ENCODE measurements at places on chromosomes 2 and 18. TPM values are rescaled to one million over a fixed set of nuclear protein-coding genes. Genes with fewer than 3 reads are reported as not detected.

DNA sequence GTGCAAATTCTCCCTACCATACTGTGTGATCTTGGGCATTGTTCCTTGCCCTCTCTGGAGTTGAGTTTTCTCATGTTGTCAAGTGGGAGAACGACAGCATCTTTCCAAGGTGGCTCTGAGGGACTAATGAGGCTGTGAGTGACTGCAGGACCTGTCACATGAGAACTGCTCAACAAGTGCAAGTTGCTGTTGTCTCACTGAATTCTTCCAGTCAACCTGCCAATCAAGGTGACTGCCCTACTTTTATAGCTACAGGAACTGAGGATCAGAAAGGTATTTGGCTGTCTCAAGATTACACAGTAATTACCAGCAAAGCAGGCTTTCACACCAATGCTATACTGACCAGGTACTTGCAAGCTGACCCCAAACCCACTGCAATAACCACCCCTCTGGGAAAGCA lies 137.6 kb downstream of the MTCL1 start:
- no peak for DNase-seq

DNA sequence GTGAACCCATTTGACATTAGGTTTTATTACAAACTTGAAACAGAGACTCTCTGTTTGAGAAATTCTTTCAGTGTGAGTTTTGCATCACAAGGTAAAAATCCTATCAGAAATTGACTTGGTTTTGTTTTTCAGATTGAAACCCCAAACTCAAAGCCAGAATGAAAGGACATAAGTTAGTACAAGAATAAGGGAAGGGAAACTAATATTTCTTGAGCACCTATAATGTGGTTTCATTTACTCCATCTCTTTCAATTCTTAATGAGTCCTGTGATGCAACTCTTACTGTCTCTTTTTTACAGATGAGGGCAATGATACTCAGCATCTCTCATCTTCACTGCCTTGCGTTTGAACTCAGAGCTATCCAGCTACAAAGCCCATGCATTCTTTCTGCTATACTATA lies 210.0 kb upstream of the SIX3 start:
- no peak for DNase-seq

Gene ANKRD29
- total RNA-seq, result 4.2 TPM

DNA sequence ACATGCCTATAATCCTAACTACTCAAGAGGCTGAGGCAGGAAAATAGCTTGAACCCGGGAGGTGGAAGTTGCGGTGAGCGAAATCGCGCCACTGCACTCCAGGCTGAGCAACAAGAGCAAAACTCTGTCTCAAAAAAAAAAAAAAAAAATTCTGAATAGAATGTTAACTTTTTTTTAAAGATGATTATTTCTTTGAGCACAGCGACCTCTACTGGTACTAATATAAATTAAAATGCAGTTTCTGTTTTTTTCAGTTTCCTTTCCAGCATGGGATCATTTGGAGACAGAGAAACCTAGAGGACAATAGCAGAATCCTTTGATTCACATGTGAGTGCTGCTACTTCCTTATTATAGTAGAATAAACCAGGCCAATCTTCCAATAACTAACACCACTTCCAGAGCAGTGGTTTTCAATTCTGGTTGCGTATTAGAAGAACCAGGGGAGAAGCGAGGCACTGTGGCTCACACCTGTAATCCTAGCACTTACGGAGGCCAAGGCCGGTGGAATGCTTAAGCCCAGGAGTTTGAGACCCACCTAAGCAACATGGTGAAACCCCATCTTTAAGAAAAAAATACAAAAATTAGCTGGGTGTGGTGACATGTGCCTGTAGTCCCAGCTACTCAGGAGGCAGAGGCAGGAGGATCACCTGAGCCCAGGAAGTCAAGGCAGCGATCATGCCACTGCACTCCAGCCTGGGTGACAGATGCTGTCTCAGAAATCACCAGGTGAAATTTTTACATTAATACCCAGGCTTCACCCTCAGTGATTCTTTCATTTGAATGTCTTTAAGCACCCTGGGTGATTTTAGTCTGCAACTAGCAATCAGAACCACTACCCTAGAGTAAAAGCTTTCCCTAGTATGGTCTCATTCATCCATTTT lies 10.1 kb downstream of the SRSF7 start:
- peak; percentile 73 for DNase-seq

GRCh38 chr2:173353556-173353955 lies 1.1 kb upstream of the CDCA7 start:
- no peak for DNase-seq

GRCh38 chr2:85789271-85789670 lies 35.5 kb downstream of the ATOH8 start:
- DNase-seq, result no peak

Gene CHRNG
- not detected for total RNA-seq

- DNase-seq, result no peak
Observed at GRCh38 chr18:48615566-48616401, 77.0 kb downstream of the CTIF start.

Gene MBP
- total RNA-seq, result 6.3 TPM

GRCh38 chr18:38648179-38648578 lies 1082.6 kb upstream of the CELF4 start:
- DNase-seq, result no peak

- DNase-seq, result no peak
Observed at GRCh38 chr2:4745056-4745991, 946.9 kb upstream of the SOX11 start.

- DNase-seq, result no peak
Observed at GRCh38 chr2:14433946-14434495, 198.5 kb upstream of the LRATD1 start.

All from dermis blood vessel endothelial cell (primary cell).